SJSA1 (cell line): ENCODE measurements at places on chromosomes 2 and 18. TPM values are rescaled to one million over a fixed set of nuclear protein-coding genes. Genes with fewer than 3 reads are reported as not detected.
A peak's percentile ranks its signal among the peaks of the same experiment; 100 is the strongest.

GRCh38 chr2:19540739-19541525, 182.5 kb upstream of the OSR1 start:
- DNase-seq: no peak

- no peak for DNase-seq
Observed at GRCh38 chr2:204033611-204034495, 97.3 kb downstream of the ICOS start.

GRCh38 chr2:12227941-12228608, 481.6 kb downstream of the LPIN1 start:
- DNase-seq: no peak

GRCh38 chr2:228771774-228772173, 499.3 kb downstream of the PID1 start:
- DNase-seq: no peak

DNA sequence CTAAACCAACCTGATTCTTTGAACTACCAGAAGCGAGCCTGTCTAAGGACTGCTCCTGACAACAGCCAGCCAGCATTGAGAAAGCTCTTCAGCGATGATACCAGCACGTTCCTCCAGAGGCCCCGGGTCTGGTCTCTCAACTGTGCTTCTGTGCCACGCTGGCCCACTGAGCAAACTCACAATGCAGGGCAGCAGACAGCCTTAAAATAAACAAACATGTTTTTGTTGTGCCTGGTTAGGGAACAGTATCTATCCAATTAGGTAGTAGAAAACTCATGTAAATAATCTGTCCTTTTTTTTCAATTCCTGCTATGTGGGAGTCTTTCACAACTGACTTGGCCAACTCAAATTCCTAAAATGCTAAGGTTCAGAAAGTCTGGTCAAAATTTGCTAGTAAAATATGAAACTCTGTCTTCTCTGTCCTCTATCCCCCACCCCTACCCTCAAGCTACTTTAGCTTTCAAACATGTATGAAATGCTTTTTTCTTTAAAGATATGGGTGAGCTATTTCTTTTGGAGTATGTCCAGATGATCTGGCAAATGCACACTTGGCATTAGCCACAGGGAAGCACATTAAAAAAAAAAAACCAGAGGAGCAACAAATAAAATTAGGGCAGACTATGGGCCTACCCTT, 21.4 kb upstream of the EML4 start:
- no peak for DNase-seq

The PRSS56 gene
- not detected in 2 replicates for total RNA-seq

DNA sequence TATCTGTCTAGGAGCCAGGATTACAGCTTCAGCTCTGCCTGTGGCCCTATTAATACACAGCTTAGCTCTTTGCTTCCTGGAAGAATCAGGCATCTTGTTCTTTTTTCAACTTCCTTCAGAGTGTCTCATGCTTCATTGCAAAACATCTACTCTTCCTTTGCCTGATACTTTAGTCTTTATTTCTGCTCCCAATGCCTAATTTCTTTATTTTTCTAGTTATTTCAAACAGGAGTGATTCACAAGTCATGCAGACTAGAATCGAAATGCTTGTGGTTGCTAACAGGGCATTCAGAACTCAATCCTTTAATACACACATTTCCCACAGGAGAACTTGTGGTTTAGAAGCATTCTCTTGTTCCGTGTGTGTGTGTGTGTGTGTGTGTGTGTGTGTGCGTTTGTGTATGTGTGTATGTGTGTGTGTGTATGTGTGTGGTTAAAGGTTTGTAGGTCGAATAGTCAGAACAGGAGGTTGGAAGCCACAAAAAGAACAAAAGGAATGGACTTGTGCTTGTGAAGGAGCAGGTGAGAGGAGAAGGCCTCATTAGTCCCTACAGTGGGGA, 28.3 kb upstream of the INSIG2 start:
- no peak for DNase-seq

- peak; percentile 40 for DNase-seq
Observed at GRCh38 chr18:79519751-79520477, 124.2 kb downstream of the NFATC1 start.

The UPP2 gene
- not detected in 2 replicates for total RNA-seq

DNA sequence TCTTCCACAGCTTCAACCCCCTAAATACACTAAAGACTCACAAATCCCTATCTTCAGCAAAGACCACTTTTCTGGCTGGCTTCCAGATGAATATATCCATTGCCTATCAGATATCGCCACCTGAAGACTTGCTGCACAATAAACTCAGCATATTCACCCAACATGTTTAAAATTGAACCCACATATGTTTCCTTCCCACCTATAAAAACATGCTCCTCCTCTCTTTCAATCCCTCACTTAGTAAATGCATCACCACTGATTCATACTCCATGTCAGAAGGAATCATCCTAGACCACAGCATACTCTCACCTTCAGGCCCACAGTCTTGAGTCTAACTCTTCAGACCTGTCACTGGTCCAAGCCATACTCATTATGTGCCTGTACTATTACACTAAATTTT, 5.3 kb downstream of the SPC25 start:
- no peak for DNase-seq

DNA sequence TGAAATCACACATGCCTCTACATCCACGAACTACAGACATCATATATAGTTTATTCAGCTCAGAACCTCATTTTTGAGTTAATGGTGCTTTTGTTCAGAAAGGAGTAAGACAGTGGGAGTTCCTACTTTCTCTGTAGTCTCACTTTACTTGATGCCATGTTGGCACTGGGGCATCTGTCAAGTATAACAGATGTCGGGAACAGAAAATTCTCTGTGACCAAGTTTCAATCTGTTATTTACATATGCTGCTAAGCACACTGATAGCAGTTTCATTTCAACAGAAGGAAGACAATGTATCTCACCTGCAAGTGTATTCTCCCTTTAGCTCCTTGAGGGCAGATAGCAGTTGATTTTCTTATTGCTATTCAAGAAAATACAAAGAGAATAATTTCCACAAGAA, 774.1 kb downstream of the METTL4 start:
- DNase-seq: no peak

The CYBRD1 gene
- 49.7 and 66.5 TPM in 2 replicates for total RNA-seq

GRCh38 chr2:240252872-240253511, 112.5 kb upstream of the OTOS start:
- DNase-seq: peak; percentile 38

DNA sequence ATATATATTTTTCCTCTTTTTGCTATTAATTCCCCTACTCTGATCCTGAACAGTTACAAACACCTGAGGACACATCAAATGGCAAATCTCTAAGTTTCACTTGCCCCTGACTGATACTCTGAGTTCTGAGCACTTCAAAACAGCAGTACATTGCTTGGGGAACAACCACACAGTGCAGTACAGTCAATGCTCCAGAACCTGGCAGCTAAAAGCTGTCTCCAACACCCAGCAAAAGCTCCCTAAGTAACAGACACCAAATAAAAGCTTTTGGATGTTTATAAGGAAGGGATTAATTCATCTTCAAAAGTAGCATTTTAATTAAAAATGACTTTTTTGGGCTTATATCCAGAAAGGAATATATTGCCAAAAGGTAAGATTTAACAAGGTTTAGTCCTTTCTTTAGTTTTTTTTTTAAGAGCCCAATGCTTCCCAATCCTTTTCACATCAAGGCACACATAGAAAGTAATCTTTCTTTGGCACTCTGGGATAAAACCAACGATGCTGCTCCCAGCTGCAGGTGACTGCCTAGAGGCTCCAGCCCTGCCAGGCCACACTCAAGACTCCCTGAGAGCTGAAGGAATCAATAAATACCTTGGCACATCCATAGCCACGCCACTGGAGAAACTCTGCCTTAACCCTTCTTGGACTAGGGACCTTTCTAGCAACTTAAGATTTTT, 164.9 kb upstream of the ZFP36L2 start:
- DNase-seq: no peak

DNA sequence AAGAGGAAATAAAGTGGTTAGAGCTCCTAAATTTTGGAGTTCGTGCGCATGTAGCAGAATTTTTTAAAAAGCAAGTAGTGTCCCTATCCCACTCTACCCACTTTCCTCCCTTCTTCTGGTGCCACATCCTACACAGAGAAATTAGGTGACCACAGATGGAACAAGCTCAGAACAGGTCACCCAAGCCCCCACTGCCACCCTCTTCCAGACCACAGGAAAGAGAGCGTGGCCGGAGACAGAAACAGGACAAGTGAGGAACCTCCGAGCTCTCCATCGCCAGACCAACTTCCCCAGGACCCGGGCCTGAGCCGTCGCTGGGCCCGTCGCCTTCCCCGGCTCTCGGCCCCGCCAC, 433 bp downstream of the NPC1 start:
- DNase-seq: no peak

GRCh38 chr2:42072349-42073118, 24.7 kb downstream of the PKDCC start:
- DNase-seq: peak; percentile 82

The TEKT4 gene
- not detected in 2 replicates for total RNA-seq

GRCh38 chr2:85854166-85854509, 34.7 kb downstream of the ST3GAL5 start:
- no peak for DNase-seq

The TUBA4B gene
- total RNA-seq: not detected in 2 replicates

The PLEK gene
- total RNA-seq: not detected in 2 replicates

The SCYGR4 gene
- not detected in 2 replicates for total RNA-seq

DNA sequence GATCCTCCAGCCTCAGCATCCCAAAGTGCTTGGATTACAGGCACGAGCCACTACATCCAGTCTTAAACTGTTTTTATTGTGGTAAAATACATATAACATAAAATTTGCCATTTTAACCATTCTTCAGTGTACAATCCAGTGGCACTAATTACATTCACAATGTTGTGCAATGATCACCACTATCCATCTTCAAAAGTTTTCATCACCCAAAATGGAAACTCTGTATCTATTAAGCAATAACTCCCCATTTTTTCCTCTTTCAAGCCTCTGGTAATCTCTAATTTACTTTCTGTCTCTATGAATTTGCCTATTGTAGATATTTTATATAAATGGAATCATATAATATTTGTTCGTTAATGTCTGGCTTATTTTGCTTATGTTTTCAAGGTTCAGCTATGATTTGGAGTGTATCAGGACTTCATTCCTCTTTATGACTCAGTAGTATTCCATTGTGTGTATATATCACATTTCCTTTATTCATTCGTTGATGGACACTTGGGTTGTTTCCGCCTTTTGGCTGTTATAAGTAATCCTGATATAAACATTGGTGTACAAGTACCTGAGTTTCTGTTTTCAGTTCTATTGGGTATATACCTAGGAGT, 71.8 kb downstream of the GFPT1 start:
- DNase-seq: no peak

- no peak for DNase-seq
Observed at GRCh38 chr18:36376361-36376760, 78.8 kb downstream of the FHOD3 start.

The TRPM8 gene
- total RNA-seq: 0.03 TPM in 1 of 2 replicates, not detected in the other

DNA sequence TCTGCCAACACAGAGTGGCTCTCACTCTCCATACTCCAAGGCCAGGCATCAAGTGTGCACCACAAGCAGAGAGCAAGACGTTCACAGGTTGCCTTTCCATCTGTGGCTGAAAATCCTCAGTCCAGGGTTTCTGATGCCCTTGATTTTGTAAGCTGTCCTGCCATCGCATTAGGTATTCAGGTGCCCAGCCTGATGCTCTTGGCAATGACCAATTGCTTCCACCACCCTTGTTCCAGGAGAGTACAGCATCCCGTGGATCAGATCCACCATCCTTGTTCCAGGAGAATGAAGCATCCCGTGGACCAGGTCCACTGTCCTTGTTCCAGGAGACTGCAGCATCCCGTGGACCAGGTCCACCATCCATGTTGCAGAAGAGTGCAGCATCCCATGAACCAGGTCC, 133.4 kb upstream of the GPC1 start:
- DNase-seq: no peak

The DYNAP gene
- not detected in 2 replicates for total RNA-seq

GRCh38 chr18:44896846-44897245, 216.2 kb downstream of the SETBP1 start:
- DNase-seq: no peak

DNA sequence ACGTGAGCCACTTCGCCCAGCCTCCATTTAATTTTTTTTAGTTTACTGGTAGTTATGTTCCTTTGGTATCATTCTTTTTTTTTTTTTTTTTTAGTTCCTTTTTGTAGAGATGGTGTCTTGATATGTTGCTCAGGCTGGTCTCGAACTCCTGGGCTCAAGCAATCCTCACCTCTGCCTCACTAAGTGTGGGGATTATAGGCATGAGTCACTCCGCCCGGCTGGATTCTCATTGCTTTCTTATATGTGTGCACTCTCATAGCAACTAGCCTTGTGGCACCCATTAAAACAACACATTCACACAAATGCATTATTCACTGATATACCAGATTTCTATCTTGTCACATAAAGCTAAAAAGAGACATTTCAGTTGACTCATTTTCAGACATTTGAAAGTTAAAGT, 4.2 kb downstream of the TTC27 start:
- DNase-seq: no peak

The AFF3 gene
- total RNA-seq: 0.18 TPM in 1 of 2 replicates, not detected in the other

- no peak for DNase-seq
Observed at GRCh38 chr2:32904074-32904473, 42.7 kb upstream of the LTBP1 start.
